ENCODE measurements at places on chromosomes 2 and 18.

DNA sequence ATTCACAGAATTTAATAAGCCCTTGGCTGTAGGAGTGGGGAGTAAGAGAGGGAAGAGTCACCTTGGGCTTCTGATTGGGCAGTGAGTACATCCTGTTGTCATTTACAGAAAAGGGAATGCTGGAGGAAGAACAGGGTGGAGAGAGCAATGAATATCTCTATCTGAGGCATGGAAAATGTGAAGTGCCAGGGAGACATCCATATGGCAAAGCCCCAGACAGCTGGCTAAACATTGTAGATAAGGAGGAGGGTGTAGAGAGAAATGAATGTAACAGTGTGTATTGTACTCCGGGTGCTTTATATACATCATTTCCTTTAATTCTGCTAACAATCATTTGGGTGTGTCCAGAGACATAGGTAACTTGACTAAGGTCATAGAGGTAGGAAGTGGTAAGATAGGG lies 103.5 kb downstream of the UPP2 start:
- DNase-seq: no peak

GRCh38 chr2:129609224-129609623 lies 370.2 kb upstream of the RAB6C start:
- no peak for DNase-seq

DNA sequence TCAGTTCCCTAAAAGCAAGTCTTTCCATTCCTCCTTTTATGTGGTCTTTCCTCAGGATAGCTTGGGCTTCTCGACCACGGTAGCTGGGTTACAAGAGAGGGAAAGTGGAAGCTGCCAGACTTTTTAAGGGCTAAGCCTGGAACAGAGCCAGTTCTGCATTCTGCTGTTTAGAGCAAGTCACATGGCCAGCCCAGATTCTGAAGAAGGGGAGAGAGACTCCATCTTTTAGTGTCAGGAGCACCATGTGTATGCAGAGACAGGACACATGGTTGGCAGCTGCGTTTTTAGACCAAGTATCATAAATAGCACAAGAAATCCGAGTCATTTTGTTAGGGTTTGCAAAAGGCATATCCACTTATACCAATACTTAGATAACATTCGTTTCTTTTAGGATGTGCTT lies 4.7 kb downstream of the HMSD start:
- no peak for DNase-seq

DNA sequence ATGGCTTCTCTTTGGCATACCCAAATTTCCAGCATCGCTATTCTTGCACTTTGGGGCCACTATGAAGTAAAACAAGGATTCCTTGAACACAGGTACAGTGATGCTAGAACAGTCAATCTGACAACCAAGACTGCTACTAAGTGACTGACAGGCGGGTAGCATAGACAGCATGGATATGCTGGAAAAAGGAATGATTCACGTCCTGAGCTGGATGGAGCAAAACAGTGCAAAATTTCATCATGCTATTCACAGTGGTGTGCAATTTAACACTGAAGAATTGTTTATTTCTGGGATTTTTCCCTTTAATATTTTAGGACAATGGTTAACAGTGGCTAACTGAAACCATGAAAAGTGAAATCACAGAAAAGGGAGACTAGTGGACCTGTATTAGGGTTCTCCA lies 1511.2 kb upstream of the ZEB2 start:
- DNase-seq: no peak

DNA sequence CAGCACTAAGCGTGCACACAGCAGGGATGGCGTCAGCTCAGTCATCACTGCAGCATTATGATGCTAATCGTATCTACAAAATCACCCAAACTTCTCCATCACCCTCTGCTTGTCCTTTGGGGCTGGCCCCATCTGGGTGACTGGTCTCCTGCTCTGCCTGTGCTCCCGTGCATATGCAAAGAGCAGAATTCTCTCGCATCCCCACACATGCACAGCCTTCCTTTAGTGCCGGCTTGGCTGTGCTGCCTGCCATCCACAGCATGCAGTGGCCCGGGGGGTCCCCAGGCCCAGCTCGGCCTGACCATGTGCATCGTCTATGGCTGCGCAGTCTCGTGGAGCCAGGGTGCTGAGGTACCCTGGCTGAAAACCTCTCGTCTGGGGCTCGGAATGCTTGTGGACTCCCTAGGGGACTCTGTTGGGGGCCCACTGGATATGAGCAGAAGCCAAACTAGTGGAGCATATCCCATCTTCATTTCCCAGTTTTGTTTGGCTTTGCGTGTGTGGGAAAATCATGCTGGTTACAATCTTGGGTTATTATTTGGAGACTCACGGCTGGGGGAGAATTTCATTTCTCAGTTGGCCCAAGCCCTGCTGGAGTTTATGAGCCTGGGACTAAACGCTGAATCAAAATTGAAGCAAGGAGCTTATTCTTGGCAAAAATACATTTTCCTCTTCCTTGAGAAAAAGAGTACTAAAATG lies 70.9 kb upstream of the HS6ST1 start:
- no peak for DNase-seq

DNA sequence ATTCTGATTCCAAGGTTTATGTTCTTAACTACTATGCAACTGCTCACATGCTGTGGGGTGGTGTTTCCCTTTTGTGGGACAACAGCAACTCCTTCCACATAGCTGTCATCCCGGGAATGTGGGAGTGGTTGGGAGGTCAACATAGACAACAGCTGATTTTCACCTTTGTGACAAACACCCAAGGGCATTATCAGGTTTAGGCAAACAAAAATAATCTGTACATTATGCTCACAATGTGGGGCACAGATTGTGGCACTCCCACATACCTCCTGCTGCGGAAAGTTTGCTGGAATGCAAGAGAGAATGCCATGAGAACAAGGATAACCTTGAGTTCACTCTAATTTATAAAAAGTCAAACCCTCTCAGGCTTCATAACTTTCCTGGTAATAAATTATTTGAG lies 582.6 kb downstream of the CNTNAP5 start:
- DNase-seq: no peak

DNA sequence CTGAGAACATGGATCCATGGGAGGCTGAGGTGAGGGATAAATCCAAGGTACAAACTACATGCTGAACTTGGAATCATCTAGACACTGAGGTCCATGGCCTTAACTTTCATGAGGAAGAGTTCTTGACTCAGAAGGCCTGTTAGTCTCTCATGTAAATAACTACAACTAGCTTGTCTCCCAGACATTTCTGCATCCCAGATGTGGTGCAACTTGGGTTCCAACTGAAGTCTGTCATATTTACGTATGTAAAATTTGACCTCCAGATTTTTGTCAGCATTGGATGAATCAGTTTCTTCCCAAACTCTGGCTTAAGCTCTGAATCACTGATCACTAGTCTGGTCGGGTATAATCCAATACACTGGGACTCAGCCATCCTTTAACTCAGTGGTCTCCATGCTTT lies 306.9 kb downstream of the PDE11A start:
- no peak for DNase-seq

DNA sequence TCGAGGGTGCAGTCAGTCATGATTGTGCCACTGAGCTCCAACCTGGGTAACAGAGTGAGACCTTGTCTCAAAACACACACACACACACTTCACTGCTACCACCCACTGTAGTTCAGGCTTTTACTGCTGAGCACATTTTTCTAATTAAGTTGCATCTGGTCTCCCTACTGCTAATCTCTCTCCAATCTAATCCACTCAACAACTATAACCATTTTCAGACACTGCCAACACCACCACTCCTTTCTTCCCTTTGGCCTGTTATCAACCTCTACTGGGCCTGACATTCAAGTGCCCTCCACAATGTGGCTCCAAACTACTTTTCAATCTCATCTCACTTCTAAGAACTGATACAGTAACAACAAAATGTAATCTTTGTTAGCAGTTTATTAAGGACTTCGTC lies 44.8 kb downstream of the RMP24 start:
- no peak for DNase-seq

DNA sequence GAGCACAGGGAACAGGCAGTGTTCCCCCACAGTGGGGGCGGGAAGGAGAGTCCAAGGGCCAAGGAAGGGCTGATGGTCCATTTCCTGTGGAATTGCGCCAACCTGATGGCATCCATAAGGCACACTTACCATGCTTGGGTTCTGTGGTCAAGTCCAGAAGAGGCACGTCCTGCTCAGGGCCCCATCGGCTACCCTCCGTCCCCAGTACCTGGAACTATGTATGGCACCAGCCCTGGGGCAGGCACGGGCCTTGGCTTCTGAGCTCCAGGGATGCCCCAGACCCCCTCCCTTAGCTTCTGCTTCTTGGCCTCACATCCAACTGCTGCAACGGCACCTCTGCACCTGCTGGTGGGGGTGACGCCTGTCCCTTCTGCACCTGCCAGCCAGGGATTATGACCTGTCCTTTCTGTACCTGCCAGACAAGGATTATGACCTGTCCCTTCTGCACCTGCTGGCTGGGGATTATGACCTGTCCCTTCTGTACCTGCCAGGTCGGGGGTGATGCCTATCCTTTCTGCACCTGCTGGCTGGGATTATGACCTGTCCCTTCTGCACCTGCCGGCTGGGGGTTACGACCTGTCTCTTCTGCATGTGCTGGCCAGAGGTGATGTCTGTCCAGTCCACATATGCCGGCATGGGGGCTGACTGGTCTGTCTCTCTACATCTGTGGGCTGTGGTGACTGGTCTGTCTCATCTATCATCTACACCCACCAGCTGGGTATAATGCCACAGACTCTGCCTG lies 45.4 kb upstream of the SNTG2 start:
- DNase-seq: no peak

GRCh38 chr2:26352892-26353291 lies 6.3 kb upstream of the ADGRF3 start:
- DNase-seq: no peak

- no peak for DNase-seq
Measured at GRCh38 chr2:127542231-127542630, 6.7 kb downstream of the MYO7B start.
